ENCODE measurements at places on chromosomes 4 and X. TPM values are rescaled to one million over a fixed set of nuclear protein-coding genes. Genes with fewer than 3 reads are reported as not detected.

PAGE2 gene
- not detected for polyA plus RNA-seq

UGT2A2 gene
- polyA plus RNA-seq, result not detected

BEX3 gene
- 830 TPM for polyA plus RNA-seq

KLHL13 gene
- 42.2 TPM for polyA plus RNA-seq

RRH gene
- 0.59 TPM for polyA plus RNA-seq

DDX53 gene
- not detected for polyA plus RNA-seq

CXXC4 gene
- 29.1 TPM for polyA plus RNA-seq

ANTXR2 gene
- 42.6 TPM for polyA plus RNA-seq

ATP2B3 gene
- polyA plus RNA-seq, result 20.1 TPM

SPIN2B gene
- 24.6 TPM for polyA plus RNA-seq

RBM46 gene
- 0.05 TPM for polyA plus RNA-seq

LPAR4 gene
- polyA plus RNA-seq, result 25.6 TPM

Data from spinal cord (tissue), 10 donors.